ENCODE measurements at places on chromosomes 7 and 10.

- DNase-seq, result no peak
Observed at GRCh38 chr7:132347123-132347522, 229.1 kb downstream of the PLXNA4 start.

- DNase-seq, result no peak
Observed at GRCh38 chr7:151104411-151105235, 18.3 kb downstream of the AGAP3 start.

DNA sequence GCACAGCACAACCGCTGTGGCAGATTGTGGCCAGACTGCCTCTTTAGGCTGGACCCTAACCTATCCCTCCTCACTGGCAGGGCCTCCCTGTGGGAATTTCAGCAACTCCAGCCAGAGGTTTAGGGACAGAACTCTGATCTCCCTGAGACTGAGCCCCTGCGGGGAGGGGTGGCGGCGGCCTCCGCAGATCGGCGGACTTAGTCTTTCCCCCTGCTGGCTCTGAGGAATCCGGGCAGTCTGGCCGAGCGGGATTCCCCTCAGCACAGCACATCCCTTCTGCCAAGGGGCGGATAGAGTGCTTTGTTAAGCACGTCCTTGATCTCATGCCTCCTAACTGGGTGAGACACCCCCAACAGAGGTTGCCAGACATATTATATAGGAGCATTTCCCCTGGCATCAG lies 224.2 kb upstream of the NPY start:
- DNase-seq, result no peak

GRCh38 chr10:3048119-3049019 lies 19.0 kb upstream of the PFKP start:
- DNase-seq, result no peak

GRCh38 chr7:14841869-14842268 lies 60.7 kb downstream of the DGKB start:
- no peak for DNase-seq

- DNase-seq, result no peak
Observed at GRCh38 chr7:115043605-115044004, 121.7 kb downstream of the MDFIC start.

DNA sequence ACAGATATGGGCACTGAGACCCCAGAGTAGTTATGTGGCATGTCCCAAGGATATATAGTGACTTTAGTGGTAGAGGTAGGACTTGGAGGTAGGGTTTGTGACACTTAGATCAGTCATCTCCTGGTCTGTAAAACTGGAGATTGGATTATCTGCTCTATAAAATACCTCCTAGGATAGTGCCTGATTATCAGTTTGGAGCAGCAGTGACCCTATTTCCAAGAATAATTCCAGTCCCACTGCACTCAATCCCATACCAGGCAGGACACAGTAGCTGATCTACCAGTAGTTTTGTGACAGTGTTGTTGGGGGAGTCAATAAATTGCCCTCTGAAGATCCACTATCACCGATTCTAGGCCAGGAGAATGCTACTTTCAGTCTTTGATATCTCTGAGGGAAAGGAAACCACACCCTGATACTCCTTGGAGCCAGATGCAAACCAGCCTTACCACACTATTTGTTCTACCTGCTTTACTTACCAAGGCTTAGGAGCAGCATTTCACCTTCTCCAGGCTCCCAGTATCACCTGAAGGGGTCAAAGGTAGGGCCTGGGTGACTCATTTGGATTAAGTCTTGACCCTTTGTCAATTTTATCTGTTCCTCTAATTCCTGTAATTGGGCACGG lies 30.6 kb downstream of the KMT2E start:
- no peak for DNase-seq

Data from left renal pelvis (tissue), 4 donors.